ENCODE measurements at places on chromosomes 11 and 22.

- DNase-seq = no peak
These were observed 33.1 kb downstream of the EHF start for GRCh38 chr11:34653851-34654482.

- no peak for DNase-seq
These were observed 45.5 kb upstream of the GRIK4 start for GRCh38 chr11:120465921-120466534.

DNA sequence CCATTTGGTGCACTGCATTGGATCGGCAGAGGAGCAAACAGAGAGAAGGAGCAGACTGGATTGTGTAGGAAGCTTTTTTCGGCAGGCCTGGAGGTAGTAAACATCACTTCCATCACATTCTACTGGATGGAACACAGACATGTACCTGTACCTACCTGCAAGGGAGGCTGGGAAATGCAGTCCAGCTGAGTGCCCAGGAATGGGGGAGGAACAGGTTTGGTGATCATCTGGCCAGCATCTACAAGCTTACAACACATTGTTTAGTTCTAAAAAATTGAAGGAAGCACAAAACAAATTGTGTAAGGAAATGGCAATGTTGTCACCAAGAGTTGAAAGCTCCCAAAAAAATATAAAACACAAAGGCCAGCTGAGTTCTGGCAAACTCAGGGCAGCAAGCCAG lies 19.1 kb downstream of the SMIM38 start:
- DNase-seq = no peak

- DNase-seq = no peak
These were observed 130.7 kb downstream of the MN1 start for GRCh38 chr22:27670701-27671412.

DNA sequence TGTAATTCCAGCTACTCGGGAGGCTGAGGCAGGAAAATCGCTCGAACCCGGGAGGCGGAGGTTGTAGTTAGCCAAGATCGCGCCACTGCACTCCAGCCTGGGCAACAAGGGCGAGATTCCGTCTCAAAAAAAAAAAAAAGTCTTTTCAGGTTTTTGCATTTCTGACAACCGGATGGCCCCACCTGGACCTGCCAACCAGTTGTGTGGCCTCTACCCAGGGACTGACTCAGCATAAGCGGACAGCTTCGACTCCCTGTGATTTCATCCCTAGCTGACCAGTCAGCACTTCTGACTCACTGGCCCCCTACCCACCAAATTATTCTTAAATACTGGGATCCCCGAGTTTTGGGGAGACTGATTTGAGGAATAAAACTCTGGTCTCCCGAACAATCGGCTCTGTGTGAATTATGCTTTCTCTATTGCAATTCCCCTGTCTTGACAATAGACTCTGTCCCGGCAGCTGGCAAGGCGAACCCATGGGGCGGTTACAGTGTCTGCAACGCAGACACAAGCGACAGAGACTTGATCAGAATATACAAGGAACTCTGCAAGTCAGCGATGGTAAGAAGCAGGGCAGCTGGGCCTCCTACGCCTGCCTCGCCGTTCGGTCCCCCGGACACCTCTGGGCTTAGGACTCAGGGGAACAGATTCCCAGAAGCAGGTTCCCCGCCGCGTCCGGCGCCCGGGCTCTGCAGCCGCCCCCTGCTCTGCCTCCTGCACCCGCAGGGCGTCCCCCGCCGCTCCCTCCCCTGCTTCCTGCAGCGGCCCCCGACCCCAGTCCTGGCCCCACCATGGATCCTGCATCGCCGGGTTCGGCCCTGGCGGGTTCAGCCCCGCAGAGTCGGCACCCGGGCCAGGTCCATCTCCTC lies 741 bp upstream of the TALDO1 start:
- no peak for DNase-seq

DNA sequence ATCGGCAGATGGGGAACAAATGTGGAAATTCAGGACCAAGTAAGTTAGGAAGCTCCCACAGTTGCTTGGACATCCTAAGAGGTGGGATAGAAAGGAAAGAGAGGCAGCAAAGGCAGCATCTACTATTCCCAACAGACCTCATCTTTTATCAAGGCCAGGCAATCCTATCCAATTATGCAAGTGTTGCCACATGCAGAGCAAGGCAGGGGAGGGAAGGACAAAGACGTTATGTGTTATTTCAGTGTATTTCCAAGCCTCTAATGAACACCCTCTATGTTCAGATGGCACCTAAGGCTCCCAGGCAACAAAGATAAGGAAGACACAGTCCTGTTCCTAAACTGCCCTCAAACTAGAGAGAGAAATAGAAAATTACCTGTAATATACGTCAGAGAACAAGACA lies 9.2 kb downstream of the TIGD3 start:
- no peak for DNase-seq

GRCh38 chr11:33412241-33412640 lies 155.1 kb downstream of the HIPK3 start:
- DNase-seq = no peak

GRCh38 chr11:36371181-36371580 lies 75.1 kb downstream of the PRR5L start:
- no peak for DNase-seq

DNA sequence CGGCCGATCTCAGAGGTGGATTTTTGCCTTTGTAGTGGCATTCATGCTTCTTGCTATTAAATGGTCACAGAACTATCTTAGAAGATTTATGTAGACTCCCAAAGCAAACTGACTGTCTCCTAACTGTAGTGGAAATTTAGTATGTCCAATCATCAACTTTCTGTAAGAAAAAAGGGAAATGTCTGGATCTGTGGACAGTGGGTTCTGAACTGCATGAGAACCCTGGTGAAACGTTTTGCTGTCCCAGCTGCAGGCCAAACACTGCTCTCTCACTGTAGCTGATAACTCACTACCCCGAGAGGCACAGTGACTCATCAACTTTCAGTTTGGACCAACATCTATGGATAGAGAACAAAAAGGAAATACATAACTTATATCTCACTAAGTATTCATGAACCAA lies 387.1 kb downstream of the SOX6 start:
- no peak for DNase-seq

GRCh38 chr11:47186076-47186699 lies at the start of gene PACSIN3:
Gene PACSIN3 (minus strand): TSS chr11:47186434. CDS start chr11:47182727, 3,707 bp downstream.
- no peak for DNase-seq

DNA sequence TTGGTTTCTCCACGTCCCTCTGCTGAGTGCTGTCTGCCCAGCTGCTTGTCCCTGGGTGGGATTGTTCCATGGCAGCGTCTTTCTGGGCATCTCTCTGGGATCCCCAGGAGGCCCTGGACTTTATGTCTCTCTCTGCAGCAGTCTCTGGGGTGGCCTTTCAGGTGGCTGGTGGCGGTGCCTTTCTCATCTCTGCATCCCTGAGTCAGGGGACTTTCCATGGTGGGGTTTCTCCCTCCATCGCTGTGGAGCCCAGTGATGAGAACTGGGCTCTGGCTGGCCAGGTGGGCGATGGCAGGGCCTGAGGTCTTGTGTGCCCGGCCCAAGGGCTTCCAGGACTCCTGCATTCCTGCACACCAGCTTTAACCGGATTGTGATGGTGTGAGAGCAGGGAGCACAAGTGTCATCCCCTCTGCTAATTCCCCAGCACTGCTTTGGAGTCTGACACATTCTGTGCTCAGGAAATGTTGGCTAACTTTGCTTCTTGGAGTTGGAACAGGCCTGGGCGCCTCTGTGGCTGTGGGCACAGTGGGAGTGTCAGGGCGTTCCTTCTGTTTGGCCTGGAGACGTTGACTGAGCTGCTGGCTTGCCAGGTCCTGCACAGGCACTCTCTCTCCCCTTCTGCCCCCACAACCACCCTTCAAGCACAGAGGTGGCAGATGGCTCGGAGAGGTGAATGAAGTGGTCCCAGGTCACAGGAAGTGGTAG lies 27.9 kb downstream of the FAM83F start:
- no peak for DNase-seq

DNA sequence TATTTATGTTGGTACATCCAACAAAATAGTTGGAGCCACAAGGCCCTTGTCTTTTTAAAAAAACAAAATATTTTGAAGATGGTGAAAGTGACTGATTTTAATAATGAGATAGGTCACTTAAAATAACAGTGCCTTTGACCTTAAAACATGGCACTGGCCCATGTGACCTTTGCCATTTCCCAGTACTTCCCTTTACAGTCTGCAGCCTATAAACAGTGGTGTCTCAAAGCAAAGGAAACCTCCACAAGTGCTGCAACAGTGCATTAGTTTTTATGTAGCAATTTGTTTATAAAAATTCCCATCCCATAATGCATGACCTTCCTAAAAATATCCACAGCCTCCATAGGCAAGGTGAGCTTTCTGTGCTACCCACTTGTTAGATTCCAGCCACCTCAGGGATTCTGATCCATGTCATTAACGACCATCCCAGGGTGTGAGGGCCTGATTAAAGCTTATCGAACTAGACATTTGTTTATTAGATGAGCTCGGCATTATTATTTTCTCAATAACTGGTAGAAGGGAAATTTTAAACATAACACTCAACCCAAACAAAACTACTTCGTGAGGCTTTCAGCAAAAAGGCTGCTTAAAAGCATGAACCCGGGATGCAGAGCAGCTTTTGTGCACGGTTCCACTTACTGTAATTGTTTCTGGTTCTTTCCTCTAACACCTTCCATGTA lies 28.0 kb upstream of the CRKL start:
- no peak for DNase-seq

GRCh38 chr11:33861941-33862589 lies 29.8 kb downstream of the LMO2 start:
- no peak for DNase-seq

GRCh38 chr11:65892661-65893317 lies 2.3 kb downstream of the CCDC85B start:
- DNase-seq = no peak

- no peak for DNase-seq
These were observed 30.1 kb downstream of the KIAA0930 start for GRCh38 chr22:45210577-45210976.

DNA sequence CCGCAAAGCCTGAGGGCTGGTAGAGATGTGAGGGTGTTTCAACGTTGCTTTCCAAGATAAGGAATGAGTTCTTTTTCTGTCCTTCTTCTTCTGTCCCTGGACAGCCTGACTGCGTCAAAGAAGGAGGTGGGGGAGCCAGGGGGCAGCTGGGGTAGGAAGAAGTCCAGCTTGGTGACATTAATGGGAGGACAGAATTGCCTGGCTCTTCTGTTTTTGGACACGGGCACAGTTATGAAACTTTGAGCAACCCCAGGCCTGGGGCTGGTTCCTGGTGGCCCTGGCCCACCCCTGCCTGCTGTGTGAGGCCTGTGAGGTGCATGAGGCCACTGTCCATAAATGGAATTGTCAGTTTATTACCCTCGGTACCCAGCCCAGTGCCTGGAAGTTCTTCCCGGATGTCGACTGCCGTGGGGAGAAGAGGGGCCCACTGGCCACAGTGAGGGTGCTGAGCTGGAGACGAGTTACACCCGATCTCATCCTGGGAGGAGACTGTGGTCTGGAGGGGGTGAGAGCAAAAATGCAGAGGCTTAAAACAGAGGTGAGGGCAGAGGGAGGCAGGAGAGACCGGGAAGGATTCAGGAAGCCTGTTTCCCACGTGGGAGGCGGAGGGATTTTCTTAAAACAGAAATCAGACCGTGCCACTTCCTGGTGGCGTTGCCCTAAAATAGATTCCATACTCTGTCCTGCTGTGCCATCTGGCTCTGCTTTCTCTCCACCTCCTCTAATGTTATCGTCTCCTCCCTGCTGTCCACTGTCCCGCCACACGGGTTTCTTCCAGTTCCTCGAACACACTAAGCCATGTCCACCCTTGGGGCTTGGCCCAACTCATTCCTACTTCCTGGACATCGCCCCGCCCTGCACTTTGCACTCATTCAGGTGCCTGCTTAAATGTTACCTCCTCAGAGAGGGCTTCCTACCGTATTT lies 59.7 kb upstream of the RASD2 start:
- DNase-seq = no peak

GRCh38 chr22:45553351-45554039 lies 50.8 kb downstream of the FBLN1 start:
- peak; percentile 11 for DNase-seq

- DNase-seq = no peak
These were observed 14.1 kb upstream of the WNT7B start for GRCh38 chr22:45991098-45991497.

DNA sequence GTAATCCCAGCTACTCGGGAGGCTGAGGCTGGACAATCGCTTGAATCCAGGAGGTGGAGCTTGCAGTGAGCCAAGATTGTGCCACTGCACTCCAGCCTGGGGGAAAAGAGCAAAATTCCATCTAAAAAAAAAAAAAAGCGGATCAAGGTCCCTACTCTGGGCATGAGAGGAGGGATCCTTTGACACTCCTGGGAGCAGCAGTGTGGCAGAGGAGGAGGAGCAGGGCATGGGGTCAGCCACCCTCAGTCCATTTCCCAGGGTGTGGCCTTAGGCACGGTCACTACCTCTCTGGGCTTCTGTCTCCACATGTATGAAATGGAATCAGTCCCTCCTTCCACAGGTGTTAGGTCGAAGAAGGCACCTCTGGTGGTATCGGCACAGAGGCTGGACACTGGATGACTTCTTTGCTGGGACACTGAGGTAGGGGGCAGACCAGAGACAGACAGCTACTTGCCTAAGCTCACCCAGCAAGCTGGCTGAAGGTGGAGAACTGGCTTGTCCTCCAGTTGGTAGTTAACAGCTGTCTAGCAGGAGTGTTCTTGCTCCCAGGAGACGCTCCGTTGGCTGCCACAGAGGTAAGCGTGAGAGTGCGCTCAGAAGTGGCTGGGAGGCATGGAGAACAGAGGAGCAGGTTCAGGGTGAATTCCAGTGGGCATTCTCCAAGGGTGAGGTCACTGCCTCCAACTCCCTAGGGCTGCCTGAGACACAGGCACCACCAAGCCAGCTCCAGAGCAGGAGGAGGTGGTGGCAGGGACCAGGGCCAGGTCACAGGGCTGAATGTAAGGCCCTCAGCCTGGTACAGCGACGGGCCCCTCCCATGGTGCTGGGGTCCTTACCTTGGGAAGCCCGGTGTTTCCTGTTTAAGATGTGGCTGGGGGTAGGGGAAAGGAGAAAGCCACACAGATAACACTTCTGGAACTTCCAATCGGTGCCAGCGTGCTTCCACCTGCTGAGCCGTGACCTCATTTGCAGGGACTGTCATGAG lies 19.5 kb downstream of the TXN2 start:
- DNase-seq = no peak

DNA sequence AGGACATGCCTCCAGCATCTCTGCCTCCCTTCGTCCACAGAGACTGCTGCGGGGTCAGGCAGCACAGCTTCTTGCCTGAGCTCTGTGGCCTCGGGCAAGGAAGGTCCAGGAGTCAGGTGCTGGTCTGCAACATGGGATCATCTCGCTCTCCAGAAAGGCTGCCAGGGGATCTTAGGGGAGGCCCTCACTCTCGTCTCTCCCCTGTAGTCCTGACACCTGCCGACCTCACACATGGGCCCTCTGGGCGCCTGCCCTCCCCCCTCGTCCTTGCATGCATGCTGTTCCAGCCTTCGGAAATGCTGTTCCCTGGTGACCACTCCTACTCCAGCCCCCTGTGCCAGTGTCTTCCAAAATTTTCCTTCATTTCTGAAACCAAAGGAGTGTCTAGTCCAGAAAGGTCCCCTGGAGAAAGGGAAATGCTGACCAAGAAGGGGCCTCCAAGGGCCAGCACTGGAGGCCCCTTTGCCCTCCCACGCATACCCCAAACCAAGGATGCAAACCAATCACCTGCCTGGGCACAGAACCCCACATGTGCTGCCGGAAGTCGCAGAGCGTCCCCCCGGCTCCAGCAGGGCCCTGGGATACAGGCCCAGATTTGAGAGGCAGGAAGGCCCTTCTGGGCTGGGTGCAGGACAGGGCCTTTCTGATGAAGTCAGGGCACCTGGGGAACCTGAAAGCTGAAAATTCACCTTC lies 41.0 kb downstream of the IGF2 start:
- no peak for DNase-seq

GRCh38 chr22:23913306-23913660 lies 19.1 kb downstream of the MIF start:
- DNase-seq = no peak

GRCh38 chr22:50676180-50676636 lies 3.6 kb downstream of the SHANK3 start:
- DNase-seq = no peak
